ENCODE measurements at places on chromosomes 16 and 17.

- no peak for DNase-seq
These were observed 40.5 kb downstream of the CMIP start for GRCh38 chr16:81484908-81485624.

DNA sequence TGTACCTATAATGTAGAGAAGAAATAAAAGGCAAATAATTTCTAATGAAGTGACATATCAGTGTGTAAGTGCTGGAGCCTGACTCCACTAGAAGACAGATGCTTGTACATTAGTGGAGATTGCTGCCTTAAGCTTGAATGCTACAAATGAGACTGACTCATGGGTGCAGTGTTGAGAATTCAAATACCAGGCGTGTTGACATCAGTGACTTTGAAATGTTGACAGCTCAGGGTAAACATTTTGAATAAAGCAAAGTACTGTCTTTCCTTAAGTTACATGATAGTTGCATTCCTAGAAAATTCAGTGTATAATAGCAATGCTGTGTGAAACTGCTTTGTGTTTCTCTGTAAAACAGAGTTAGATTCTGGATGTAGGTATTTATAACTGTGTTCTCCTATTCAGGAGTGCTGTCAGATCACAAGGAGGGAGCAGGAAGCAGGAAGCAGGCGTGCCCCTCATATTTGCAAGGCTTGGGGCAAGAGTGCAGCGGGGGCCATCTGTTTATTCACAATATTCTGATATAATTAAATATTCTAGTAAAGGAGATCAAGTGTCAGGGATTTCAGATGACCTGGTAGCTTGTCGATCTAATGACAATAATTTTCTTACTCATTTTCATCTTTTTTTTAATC lies 119.0 kb downstream of the SPECC1 start:
- no peak for DNase-seq

GRCh38 chr16:80040814-80041213 lies 440.3 kb upstream of the MAF start:
- DNase-seq = no peak

DNA sequence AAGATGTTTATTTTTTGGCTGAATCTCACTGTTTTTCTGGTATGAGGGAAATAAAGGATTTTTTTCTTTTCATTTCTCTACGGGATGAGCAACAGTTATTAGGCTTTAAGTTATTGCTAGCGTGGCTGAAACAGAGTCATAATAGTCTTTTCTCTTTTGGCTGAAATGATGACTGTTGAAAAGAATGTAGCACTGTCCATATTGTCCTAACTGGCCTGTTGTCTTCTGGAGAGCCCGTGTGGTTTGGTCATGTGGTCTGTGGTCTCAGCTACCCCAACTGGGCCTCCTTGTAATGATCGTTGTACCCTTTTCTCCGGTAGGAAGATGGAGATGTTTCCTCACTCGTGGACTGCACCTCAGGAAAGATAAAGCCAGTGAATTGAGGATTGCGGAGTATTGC lies 36.6 kb downstream of the EPN2 start:
- DNase-seq = no peak

- no peak for DNase-seq
These were observed 17.7 kb downstream of the NAA60 start for GRCh38 chr16:3461151-3461550.

- DNase-seq = no peak
These were observed 15.1 kb upstream of the CBX4 start for GRCh38 chr17:79854080-79855060.
